NCI-H774 (cell line): ENCODE measurements at places on chromosomes 5 and 9.

GRCh38 chr5:135073761-135074345, 39.8 kb upstream of the PITX1 start:
- DNase-seq = no peak

GRCh38 chr5:166165596-166165995, 2125.8 kb upstream of the WWC1 start:
- DNase-seq = no peak

DNA sequence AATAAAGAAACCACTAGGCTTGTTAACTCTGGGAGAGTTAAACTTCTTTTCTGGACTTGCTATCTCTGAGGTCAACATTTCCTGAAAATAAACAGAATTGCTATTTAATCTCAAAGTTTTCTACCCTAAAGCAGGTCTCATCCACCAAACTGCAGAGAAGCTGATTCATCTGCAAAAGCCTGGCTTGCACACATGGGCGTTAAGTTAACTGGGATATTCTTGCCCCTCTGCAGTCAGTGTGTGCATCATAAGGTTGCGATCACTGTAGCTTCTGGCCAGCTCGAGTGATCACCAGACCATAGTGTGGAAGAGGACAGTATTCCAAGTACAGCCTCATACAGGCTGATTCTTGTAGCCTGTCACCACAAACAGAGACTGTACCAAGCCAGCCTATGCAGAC, 99.2 kb downstream of the SPOCK1 start:
- no peak for DNase-seq

DNA sequence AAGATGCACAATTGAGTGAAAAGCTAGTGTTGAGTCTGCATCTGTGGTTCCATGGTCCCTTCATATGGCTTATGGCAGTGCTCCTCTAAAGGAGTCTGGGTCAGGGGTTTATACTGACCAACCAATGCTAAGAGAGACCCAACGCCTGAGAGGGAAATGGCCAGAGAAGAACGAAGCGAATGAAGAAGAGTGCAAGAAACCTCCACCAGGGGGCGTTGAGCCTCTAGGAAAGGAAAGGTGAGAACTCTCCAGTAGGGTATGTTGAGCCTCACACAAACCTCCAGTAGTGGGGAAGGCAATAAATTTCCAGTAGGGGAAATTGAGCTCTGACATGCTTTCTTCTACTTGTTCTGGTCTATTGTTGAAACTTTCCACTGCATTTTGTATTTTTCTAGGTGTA, 470.6 kb downstream of the PRDM9 start:
- DNase-seq = no peak

GRCh38 chr5:168311061-168311566, 19.7 kb downstream of the WWC1 start:
- no peak for DNase-seq

GRCh38 chr9:133184971-133185370, 21.3 kb upstream of the GBGT1 start:
- peak; percentile 66 for DNase-seq

- peak; percentile 88 for DNase-seq
These were observed 37.6 kb downstream of the ANKRD33B start for GRCh38 chr5:10601246-10602030.
